ENCODE measurements at places on chromosomes 13 and 19.

- DNase-seq, result no peak
These were observed 511.3 kb downstream of the MYO16 start for GRCh38 chr13:109140479-109141349.

DNA sequence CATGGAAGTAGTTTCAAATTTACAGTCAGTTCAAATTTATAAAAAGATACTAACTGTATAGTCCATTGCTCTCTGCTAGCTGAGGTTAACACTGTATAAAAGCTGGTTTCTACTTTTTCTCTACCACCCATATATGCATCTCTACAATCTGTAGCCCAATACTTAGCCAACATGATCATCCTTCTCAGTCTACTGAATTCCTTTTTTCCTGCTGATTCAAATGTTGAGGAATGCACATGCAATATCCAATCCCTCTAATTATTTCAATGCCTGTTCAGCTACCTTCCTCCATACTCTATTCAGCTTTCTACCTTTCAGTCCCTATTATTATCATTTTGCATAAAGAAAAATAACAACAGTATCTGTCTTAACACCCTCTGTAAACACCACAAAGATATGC, 15.6 kb downstream of the KPNA3 start:
- no peak for DNase-seq

DNA sequence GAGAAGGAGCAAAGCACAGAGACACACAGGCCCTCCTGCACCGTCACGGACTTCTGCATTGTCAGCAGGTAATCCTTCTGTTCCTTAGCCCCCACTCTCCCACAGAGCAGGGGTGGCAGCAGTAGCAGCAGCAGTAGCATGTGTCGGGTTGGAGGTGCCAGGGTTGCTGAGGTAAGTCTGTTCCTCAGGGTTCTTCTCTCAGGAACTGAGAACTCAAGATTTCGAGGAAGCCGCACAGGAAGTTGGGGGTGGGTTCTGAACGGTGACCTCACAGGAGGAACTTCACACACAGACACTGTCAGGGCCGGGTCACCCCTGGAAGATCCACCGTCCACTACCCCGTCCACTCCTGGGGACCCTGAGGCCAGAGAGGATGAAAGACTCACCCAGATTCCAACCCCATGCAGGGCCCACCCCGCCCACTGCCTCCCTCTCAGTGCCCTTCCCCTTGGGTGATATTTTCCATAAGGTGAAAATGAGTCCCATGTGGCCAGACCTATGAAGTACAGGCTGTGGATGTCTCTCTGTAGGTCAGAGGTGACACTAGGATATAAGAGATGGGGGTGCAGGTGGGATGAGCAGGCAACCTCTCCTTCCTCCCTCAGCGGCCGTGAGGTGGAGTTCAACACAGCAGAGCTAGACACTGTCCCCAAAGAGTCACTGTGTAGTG, at the start of gene SIGLEC12:
Gene SIGLEC12, minus strand, starts transcription at position 207 of the 670 bp plus-strand sequence. Its CDS starts 67 bp downstream, at position 140.
- DNase-seq, result no peak

DNA sequence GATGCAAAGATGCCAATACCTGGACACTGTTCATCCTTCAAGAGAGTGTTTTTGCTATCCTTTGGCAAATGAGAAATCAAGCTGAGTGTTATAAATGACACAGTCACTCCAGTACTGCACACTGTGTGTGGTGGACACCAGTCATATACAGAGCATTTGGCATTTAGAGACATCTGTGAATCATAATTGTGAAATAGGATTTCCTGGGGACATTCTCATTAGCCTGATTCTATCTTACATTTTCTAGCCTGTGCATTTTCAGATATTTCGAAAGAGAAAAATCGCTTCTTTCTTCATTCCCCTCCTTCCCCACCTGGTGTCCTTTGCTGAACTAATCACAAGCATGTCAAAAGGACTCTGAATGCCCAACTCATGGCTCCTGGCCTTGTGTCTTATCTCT, 781.0 kb upstream of the ARGLU1 start:
- peak; percentile 6 for DNase-seq

DNA sequence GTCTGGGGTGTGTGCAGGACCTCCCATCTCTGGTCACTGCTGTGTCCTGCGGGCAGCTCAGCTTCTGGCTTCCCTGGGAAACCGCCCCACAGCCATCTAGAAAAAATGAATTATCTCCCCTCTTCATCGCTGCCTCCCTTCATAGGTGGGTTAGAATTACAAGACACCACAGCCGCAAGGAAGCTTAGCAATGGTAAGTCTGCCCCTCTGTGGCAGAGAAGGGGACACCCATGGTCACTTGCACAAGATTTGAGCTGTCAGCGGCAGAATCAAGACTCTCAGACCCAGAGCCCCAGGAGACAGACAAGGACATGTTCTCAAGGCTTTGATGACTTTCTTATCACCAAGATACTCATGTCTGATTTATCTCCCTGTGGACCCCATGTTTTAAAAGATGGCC, 110.8 kb upstream of the PABPC3 start:
- DNase-seq, result no peak

DNA sequence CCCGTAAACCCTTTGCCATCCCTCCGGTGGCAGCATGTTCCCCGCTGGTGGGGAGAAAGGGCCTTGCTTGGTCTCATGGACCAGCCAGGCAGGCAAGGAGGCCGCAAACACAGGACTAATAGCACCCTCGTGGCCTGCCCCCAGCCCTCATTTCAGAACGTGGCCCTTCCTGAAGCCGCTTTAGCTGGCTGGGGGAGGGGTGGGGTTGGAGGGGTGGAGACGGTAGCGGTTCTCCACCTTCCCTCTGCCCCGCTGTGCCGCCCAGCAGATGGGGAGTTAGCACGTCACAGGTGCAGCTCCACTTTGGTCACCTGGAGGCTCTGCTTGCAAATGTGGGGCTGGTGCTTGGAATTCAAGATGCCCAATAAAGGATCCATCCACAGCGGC, 59.3 kb upstream of the URI1 start:
- no peak for DNase-seq

DNA sequence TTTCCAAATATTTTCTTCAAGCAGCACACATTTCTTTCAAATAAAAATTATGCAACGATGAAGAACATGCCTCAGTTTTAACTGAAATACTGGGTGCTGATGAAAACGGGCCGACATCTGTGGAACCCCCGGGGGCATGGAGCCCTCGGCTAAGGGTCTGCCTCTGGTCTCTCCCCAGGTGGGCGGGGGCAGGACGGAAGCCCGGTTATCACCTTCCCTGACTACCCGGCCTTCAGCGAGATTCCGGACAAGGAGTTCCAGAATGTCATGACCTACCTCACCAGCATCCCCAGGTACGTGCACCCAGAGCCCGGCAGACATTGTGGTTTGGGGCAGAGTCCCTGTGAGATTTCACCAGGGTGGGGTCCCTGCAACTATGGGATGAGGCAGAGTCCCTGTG, 55.5 kb downstream of the MCF2L start:
- DNase-seq, result no peak

DNA sequence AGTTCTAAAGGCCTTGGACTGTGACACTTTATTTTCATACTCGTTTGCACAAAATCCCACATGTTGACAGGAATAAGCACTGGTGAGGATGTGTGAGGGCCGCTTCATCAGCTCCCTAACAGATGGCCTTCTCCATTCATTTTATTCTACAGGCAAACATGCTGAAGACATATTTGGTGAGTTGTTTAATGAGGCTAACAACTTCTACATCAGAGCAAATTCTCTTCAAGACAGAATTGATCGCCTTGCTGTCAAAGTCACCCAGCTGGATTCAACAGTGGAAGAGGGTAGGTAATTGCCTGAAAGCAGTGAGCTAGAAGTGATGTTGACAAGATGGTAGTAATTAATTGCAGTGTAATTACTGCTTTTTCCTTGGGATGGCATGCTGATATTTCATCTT, 95.7 kb downstream of the GPR12 start:
- DNase-seq, result no peak

- DNase-seq, result peak; percentile 64
These were observed 26.1 kb downstream of the ZMYM2 start for GRCh38 chr13:19984430-19985218.

- peak; percentile 15 for DNase-seq
These were observed 3.9 kb upstream of the PCDH17 start for GRCh38 chr13:57627663-57628062.

GRCh38 chr13:42000846-42001245, 39.9 kb upstream of the VWA8 start:
- no peak for DNase-seq

DNA sequence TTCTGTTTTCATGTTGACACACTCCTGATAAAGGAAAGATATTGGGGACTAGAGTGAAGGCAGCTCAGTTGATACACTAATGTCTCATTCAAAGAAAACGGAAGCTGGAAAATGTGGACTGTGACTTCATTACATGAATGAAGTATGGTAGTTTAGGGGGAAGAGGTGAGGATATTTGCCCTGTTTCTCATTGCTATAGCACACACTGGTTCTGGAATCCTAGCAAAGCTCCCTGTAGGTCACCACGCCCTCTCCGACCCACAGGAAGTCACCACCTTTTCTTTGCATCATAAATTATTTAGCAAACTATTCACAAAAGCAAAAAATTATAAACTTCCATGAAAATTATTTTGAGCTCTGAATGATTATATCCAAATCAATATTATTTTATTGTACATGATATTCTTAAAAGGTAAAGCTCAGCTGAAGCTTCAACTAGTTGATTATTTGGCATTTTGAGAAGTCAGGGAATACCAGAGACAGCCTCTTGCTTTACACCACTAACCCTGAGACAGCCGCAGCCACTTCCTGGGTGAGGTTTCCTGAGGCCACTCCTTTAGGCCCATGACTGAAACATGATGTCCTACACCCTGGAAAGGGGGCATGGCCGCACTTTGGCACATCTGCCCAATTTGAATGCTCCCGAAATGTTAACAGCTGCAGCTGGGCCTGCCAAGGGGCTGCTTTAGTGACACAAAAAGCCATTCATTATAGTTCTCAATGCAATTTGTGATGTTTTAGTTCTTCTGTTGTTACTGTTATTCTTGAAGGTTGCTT, 50.0 kb upstream of the WDFY2 start:
- DNase-seq, result peak; percentile 45

DNA sequence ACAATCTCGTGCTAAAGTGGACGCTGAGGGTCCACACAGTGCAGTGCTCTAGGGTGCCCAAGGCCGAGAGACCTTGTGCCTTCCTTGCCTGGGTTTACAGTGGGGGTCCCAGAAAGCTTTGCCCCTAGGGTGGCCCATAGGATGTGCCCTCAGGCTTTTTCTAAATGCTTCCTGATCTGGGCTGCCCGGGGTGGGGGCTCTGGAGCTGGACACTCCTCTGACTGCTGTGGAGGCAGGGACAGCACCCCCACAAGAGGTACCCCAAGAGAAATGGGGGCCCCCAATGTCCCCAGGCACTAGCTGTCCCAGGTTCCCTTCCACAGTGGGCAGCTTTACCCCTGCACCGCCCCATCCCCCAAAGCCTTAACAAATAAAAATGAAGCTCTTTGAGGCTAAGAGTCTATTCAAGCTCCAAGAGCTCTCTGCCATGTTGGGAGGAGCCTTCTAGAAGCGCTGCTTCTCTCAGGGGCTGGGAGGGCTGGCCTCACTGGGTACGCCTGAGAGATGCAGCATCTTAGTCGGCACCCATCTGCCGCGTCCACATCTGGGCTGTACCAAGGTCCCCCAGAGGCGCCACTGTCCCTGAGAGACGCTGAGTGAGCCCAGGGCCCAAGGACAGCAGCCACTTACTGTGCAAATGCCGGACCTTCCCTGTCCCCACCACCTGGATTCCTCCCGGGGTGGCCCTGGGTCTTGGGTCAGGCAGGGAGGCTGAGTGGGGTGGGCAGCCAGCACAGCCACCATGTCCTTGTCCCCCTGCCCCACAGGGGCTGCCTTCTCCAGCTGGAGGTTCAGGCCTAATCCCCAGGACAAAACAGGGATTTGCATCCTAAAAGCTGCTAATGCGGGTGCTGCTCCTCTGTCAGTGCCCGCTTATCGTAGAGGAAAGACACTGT, 27.4 kb downstream of the CEBPA start:
- DNase-seq, result no peak

GRCh38 chr13:53298396-53298795, 269.8 kb downstream of the OLFM4 start:
- no peak for DNase-seq

GRCh38 chr13:27806744-27807387, 14.6 kb downstream of the GSX1 start:
- no peak for DNase-seq

Data from ELR (cell line).